Mesothelial cell of epicardium (in vitro differentiated cells): ENCODE measurements at places on chromosomes 12 and 14. TPM values are rescaled to one million over a fixed set of nuclear protein-coding genes. Genes with fewer than 3 reads are reported as not detected.

DNA sequence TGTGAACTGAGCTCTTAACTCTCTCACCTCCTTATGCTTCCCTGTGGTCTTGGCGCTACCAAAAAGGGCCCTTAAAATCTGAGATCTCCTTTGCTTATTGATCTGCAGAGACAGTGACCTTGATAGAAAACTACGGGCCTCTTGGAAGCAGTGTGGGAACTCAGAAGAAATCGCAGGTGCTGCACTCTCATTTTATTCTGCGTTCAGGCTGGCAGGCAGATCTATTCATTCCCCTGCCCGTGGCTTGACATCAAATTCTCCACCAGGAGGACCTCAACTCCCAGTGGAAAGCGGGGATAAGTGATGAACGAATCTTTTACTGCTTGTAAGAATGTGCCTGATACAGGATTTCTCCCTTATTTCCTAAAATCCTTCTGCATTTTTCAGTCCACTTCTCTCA, 143.2 kb upstream of the SEL1L start:
- H3K36me3 ChIP-seq: no peaks in the 10 kb centered on the region
- H3K4me1 ChIP-seq: peaks cover 30% of the 10 kb centered on the region
- no peak for DNase-seq
- no peak overlapping the region for H3K4me3 ChIP-seq
- no peak overlapping the region for H3K27ac ChIP-seq
- peaks cover 40% of the 10 kb centered on the region for H3K27me3 ChIP-seq

GRCh38 chr12:100789146-100789545, 5.4 kb upstream of the ANO4 start:
- H3K27ac ChIP-seq: no peak overlapping the region
- H3K27me3 ChIP-seq: peaks cover 4% of the 10 kb centered on the region
- peaks cover 4% of the 10 kb centered on the region for H3K4me1 ChIP-seq
- no peak overlapping the region for H3K4me3 ChIP-seq
- DNase-seq: no peak

DNA sequence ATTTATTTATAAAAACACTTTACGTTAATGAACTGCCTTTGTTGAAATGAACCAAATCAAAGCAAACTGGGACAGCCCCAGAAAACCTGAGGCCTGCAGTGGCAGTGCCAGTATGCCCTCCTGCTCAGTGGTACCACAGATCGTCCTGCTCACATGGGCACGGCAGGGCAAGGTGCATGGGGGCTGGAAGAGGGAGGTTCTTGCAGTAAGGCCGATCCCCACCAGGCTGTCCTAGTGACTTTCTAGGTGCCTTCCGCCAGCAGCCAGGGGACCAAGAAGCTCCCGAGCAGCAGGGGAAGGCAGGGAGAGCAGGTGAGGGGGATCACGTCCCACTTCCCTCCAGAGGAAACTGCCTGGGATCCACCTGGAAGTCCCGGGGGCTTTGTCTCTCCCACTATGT, 63.9 kb downstream of the TESC start:
- peaks cover 2% of the 10 kb centered on the region for H3K27me3 ChIP-seq
- peaks cover 16% of the 10 kb centered on the region for H3K4me1 ChIP-seq
- H3K4me3 ChIP-seq: no peak overlapping the region
- H3K27ac ChIP-seq: no peak overlapping the region
- no peak for DNase-seq

GRCh38 chr12:65098364-65098763, 22.7 kb downstream of the WIF1 start:
- DNase-seq: no peak
- peaks cover 5% of the 10 kb centered on the region for H3K27me3 ChIP-seq
- no peaks in the 10 kb centered on the region for H3K36me3 ChIP-seq
- no peak overlapping the region for H3K4me3 ChIP-seq
- peaks cover 30% of the 10 kb centered on the region for H3K4me1 ChIP-seq

GRCh38 chr12:47247418-47247817, 167.7 kb upstream of the AMIGO2 start:
- H3K4me3 ChIP-seq: no peak overlapping the region
- H3K4me1 ChIP-seq: peaks cover 8% of the 10 kb centered on the region
- H3K27me3 ChIP-seq: no peaks in the 10 kb centered on the region
- no peak for DNase-seq
- peaks cover 10% of the 10 kb centered on the region for H3K36me3 ChIP-seq

The ACOT6 gene
- not detected in 3 replicates for total RNA-seq

The TDRD9 gene
- not detected in 3 replicates for total RNA-seq
